MM.1S (cell line): ENCODE measurements at places on chromosomes 2 and 18.

DNA sequence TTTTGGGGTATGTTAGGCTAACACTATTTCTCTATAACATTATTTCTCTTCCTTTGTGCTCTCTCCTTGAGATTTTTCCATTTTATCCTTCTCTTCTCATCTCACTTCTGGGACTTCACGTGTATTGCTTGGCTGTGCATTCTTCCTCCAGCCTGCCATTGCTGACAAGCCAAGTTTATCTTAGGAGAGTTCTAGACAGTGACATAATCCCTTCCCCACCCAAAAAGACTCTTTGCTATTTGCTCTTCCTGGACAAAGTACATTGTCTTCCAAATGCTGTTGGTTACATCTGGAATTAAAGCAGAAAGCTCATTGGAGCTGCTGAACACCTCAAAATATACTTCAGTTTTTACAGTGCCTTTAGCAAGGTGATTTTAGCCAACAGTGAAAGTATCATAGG lies 8.9 kb downstream of the TSPYL6 start:
- no peaks in the 10 kb centered on the region for H3K27me3 ChIP-seq
- no peak overlapping the region for H3K4me3 ChIP-seq
- H3K4me1 ChIP-seq = no peaks in the 10 kb centered on the region
- no peak for DNase-seq

- H3K4me3 ChIP-seq = peak overlapping the region; percentile 44
- peak overlapping the region; percentile 46; the same call in 1 of the 2 replicates for H3K27ac ChIP-seq
- no peaks in the 10 kb centered on the region for H3K27me3 ChIP-seq
- no peak for DNase-seq
Observed at GRCh38 chr18:44786257-44786656, 105.6 kb downstream of the SETBP1 start.

- DNase-seq = no peak
- H3K27ac ChIP-seq = no peak overlapping the region
- peak overlapping the region; percentile 78 for H3K4me3 ChIP-seq
- no peaks in the 10 kb centered on the region for H3K36me3 ChIP-seq
- no peaks in the 10 kb centered on the region for H3K27me3 ChIP-seq
- H3K4me1 ChIP-seq = no peaks in the 10 kb centered on the region
Observed at GRCh38 chr2:62505109-62505749, 766 bp downstream of the TMEM17 start.

GRCh38 chr18:75209951-75210258 lies 692 bp upstream of the TSHZ1 start:
- H3K4me3 ChIP-seq = peak overlapping the region; percentile 92
- no peaks in the 10 kb centered on the region for H3K27me3 ChIP-seq

GRCh38 chr2:156380117-156380645 lies 47.7 kb upstream of the NR4A2 start:
- peak; percentile 83 for DNase-seq
- H3K4me1 ChIP-seq = peaks cover 15% of the 10 kb centered on the region
- no peak overlapping the region for H3K27ac ChIP-seq
- no peaks in the 10 kb centered on the region; the same call in 1 of the 2 replicates for H3K27me3 ChIP-seq
- no peaks in the 10 kb centered on the region for H3K36me3 ChIP-seq

- H3K36me3 ChIP-seq = no peaks in the 10 kb centered on the region
- peak within 1 kb of the TSS; percentile 98 for H3K4me3 ChIP-seq
- DNase-seq = peak; percentile 85
- peaks cover 6% of the 10 kb centered on the region for H3K4me1 ChIP-seq
- H3K27ac ChIP-seq = peak within 1 kb of the TSS; percentile 74; the same call in 1 of the 2 replicates
- H3K27me3 ChIP-seq = no peaks in the 10 kb centered on the region
Observed at GRCh38 chr2:176269319-176270099, at the start of gene MTX2. MTX2 (plus strand) TSS chr2:176269442; CDS start chr2:176269630, 188 bp downstream.

GRCh38 chr2:239814116-239814860 lies 210.9 kb downstream of the NDUFA10 start:
- H3K27me3 ChIP-seq = no peaks in the 10 kb centered on the region
- no peaks in the 10 kb centered on the region for H3K36me3 ChIP-seq
- no peak for DNase-seq
- H3K4me1 ChIP-seq = no peaks in the 10 kb centered on the region

- no peaks in the 10 kb centered on the region for H3K27me3 ChIP-seq
- no peaks in the 10 kb centered on the region for H3K4me1 ChIP-seq
- H3K36me3 ChIP-seq = no peaks in the 10 kb centered on the region
- H3K4me3 ChIP-seq = no peak overlapping the region
- DNase-seq = no peak
- no peak overlapping the region for H3K27ac ChIP-seq
Observed at GRCh38 chr2:138950486-138950885, 170.3 kb upstream of the NXPH2 start.

- DNase-seq = no peak
- no peaks in the 10 kb centered on the region for H3K4me1 ChIP-seq
- no peaks in the 10 kb centered on the region for H3K36me3 ChIP-seq
Observed at GRCh38 chr18:53387581-53387980, 836.9 kb downstream of the MBD2 start.

DNA sequence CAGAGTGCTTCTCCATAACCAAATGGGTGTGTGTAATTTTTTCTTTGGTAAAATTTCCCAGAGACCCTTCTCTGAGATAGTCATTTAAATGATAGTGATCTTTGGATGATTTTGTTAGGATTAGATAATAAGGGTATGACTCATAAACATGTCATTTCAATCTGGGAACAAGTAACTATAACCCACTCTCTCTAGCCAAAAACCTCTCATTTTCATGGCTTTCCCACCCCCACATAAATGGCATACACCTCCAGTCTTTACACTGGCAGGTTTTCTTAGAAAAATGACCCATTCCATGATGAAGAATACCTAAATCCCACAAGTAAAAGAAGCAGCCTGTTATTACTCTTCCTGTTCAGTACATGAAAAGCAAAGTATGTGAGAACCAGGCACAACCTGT lies 572.0 kb upstream of the ZEB2 start:
- DNase-seq = no peak
- H3K27me3 ChIP-seq = no peaks in the 10 kb centered on the region
- no peak overlapping the region for H3K4me3 ChIP-seq
- H3K27ac ChIP-seq = no peak overlapping the region
- no peaks in the 10 kb centered on the region for H3K4me1 ChIP-seq

DNA sequence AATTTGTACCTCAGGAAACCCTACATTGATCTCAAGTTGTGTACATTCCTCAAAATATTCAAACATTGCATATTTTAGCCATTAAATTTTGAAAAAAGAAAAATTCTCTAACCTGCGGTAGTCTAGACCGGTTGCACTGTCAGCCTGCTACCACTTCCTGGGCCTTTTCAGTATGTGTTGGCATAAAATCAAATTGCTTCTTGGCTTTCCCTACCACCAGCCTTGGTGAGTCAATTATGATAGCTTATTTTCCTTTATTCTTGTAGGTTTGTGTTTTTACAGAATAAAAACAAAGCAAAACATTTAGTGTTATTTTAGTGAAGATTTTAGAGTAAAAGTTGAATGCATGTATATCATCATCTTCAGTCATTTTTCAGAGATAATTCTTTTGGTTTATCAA lies 61.2 kb downstream of the FAM171B start:
- H3K27ac ChIP-seq = no peak overlapping the region
- no peaks in the 10 kb centered on the region for H3K36me3 ChIP-seq
- peaks cover 16% of the 10 kb centered on the region for H3K4me1 ChIP-seq
- H3K27me3 ChIP-seq = no peaks in the 10 kb centered on the region
- H3K4me3 ChIP-seq = no peak overlapping the region

DNA sequence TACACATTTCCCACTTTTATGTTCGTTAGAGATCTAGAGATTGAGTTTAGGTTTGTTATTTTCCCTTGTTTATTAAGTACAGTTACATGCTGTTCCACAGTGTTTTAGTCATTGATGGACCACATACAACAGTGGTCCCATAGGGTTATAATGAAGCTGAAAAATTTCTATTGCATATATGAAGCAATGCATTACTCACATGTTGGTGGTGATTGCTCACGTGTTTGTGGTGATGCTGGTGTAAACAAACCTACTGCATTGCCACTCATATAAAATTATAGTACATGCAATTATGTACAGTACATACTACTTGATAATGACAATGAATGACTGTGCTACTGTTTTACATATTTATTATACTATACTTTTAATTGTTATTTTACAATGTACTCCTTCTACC lies 51.0 kb upstream of the NXPH2 start:
- peaks cover 4% of the 10 kb centered on the region; the same call in 1 of the 2 replicates for H3K4me1 ChIP-seq
- H3K27ac ChIP-seq = no peak overlapping the region

- H3K36me3 ChIP-seq = no peaks in the 10 kb centered on the region
- H3K27me3 ChIP-seq = no peaks in the 10 kb centered on the region
- no peaks in the 10 kb centered on the region for H3K4me1 ChIP-seq
- H3K4me3 ChIP-seq = no peak overlapping the region
Observed at GRCh38 chr18:62368100-62368499, 43.0 kb downstream of the TNFRSF11A start.

DNA sequence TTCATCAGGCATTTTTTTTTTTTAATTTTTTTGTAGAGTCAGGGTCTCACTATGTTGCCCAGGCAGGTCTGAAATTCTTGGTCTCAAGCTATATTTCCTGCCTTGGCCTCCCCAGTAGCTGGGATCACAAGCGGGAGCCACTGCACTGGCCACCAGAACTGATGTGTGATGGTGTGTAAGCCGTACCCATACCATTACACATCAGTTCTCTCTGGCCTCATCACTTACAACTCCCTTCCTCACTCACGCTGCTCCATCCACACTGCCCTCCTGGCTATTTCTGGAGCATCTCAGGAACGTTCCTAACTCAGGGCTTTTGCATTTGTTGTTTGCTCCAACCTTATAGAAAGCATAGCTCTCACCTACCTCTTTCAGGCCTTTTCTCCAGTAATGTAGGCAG lies 834.5 kb upstream of the ID2 start:
- no peak for DNase-seq
- H3K36me3 ChIP-seq = no peaks in the 10 kb centered on the region
- no peak overlapping the region for H3K4me3 ChIP-seq
- no peaks in the 10 kb centered on the region for H3K27me3 ChIP-seq
- H3K27ac ChIP-seq = no peak overlapping the region
- H3K4me1 ChIP-seq = no peaks in the 10 kb centered on the region

DNA sequence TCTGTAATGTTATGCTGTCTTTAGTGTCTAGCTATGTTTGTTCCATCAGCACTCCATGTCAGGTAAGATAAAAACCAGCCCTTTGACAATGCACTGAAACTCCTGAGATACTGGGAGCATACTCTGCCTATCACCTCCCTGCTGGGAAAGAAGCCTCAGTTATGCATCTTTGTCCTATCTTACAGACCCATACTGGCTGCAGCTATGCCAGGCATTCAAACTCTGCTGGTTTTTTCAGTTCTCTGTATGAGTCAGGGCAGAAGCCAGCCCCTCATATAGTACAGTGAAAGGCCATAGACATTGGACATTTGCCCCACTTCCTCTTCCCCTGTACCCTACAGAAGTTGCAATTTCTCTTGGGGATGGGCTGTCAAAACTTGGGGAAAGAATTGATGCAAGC lies 181.1 kb upstream of the RGPD4 start:
- no peaks in the 10 kb centered on the region for H3K27me3 ChIP-seq
- no peak for DNase-seq
- no peak overlapping the region for H3K27ac ChIP-seq
- H3K4me3 ChIP-seq = no peak overlapping the region
- H3K36me3 ChIP-seq = no peaks in the 10 kb centered on the region

DNA sequence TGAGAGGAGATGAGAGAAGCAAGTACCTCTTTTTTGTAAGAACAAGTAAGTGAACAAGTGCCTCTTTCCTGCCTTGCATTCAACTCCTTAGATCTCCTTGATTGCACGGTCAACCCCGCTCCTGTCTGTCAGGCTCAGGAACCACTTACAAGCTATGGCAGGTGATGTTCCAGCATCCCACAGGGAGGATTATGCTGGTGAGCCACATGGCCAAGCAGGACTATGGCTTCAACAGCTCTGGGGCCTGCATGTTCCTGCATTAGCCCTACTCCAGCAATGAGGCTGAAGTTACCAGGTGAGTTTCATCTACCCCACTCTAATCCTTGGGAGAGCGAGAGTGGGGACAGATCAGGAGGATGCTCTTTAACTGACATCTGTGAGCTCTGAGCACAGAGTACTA lies 29.5 kb downstream of the TTC32 start:
- DNase-seq = no peak
- no peaks in the 10 kb centered on the region for H3K36me3 ChIP-seq
- no peak overlapping the region for H3K27ac ChIP-seq
- no peaks in the 10 kb centered on the region for H3K27me3 ChIP-seq
- no peak overlapping the region for H3K4me3 ChIP-seq

DNA sequence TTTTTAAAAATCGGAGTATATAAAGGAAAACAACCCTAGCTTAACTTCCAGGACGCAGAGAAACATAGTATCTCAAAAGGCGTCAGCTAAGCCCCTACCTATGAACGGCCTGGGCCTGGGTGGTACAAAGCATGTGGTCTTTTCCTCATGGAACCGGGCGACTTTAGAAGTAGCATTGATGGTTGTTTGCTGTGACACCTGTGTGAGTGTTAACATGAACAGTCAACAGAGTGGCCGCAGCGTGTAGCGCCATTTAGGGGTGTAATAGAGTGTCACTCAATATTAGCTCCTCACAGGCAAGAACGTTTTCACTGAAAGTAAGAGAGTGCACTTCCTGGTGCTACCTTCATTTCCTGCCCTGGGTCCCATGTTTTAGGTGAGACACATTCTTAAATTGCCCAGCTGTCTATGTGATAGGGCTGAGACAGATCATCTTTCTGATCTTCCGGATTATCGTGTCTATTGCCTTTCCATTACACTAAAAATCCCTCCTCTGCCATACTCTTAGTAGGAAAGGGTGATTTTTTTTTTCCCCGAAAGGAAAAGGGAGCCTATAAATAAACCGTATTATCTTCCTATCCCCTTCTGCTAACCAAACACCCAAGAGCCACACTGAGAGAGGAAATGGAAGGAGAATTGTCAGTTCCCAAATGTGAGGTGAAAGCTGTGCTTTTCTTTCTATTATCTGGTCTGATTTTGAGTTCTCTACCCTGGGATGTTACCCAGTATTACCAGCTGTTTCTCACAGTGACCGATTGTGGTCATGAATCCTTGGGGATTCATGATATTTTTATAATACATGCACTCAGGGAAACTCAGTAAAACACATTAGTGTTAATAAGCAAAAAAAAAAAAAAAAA lies 1.3 kb downstream of the GORASP2 start:
- peak overlapping the region; percentile 79 for H3K4me3 ChIP-seq
- H3K27me3 ChIP-seq = no peaks in the 10 kb centered on the region
- DNase-seq = peak; percentile 79
- H3K36me3 ChIP-seq = no peaks in the 10 kb centered on the region

DNA sequence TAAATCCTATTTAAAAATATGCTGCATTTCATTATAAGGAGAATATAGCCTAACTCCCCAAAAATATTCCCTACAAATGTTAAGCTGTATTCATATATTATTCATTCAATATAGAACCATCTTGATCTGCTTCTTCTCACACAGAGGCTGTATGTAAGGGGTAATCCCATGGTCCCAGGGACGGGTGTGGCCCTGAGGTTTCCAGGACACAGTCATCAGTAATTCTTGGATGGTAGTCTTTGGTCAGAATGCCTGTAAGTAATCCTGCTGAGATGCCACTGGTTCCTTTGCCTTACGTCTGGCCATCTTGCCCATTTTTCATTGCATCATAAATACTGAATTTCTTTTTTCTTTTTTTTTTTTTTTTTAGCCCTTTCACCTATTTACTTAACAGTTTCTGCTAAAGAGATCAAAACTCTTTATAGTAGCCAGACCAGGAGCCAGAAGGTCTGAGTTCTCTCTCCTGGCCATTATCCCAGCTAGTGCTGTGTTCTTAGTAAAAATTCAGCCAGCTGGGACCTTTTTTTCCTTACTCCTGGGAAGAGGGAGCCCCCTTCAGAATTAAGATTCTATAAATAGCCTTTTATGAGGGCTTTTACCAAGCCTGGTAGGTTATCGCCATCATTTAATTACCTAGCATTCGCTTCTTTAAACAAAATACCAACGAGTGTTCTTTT lies 134.9 kb downstream of the SOX11 start:
- H3K27me3 ChIP-seq = no peaks in the 10 kb centered on the region
- H3K36me3 ChIP-seq = no peaks in the 10 kb centered on the region
- H3K4me3 ChIP-seq = no peak overlapping the region
